ENCODE measurements at places on chromosomes 7 and 10.

GRCh38 chr7:129256221-129256620 is 31.4 kb downstream of the AHCYL2 start:
- DNase-seq, result no peak

GRCh38 chr7:98679741-98680140 is 62.7 kb downstream of the NPTX2 start:
- no peak for DNase-seq

- no peak for DNase-seq
These were observed 2.8 kb downstream of the MMP21 start for GRCh38 chr10:125772864-125773180.

DNA sequence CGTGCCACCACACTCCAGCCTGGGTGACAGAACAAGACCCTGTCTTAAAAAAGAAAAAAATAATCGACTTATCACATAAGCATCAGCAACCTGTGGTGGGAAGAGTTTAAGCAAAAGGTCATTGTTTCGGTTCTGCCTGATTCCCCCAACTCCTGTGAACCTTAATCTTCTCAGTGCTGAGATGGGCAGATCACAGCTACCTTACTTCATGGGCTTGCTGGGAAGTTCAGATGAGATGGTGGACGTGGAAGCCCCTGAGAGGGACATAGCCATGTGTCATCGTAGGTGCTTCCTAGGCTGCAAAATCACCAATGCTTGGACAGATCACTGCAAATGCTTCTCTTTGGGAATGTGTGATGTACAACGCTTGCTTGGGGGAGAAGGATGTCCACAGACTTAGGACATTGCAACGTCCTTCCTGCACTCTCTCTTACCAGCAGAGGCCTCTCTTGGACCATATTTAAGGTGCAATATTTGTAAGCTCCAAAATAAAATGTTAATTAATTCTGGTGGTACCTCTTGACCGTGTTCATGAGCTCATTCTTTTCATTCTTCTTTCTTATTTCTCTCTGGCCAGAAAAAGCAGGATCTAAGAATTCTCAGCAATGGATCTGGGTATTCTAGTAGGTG is 8.6 kb downstream of the GJD4 start:
- DNase-seq, result no peak

GRCh38 chr7:27262121-27262520 is 19.5 kb downstream of the EVX1 start:
- DNase-seq, result no peak

DNA sequence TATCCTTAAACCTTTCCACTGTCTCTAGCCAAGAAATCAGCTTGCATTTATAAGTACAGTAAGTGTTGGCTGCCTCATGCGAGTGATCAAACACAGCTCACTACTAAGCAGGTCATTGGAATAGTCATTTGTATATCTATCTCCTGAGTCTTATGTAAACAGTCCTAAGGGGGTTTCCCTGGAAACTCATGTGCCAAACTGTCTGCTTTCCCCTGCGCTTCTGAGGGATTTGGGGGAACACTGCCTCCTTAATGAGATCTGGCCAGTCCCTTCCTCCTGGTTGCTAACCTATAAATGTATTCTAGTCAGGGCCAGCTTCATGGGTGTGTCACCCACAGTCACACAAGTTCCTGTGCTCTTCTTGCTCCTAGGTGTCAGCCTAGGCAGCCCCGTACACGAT is 133.1 kb downstream of the CD36 start:
- DNase-seq, result no peak

GRCh38 chr7:30446266-30446665 is 32.3 kb downstream of the NOD1 start:
- DNase-seq, result no peak
